G401 (cell line): ENCODE measurements at places on chromosomes 2 and 18.

- DNase-seq: no peak
These were observed 159.8 kb downstream of the SH3RF3 start for GRCh38 chr2:109288544-109289368.

DNA sequence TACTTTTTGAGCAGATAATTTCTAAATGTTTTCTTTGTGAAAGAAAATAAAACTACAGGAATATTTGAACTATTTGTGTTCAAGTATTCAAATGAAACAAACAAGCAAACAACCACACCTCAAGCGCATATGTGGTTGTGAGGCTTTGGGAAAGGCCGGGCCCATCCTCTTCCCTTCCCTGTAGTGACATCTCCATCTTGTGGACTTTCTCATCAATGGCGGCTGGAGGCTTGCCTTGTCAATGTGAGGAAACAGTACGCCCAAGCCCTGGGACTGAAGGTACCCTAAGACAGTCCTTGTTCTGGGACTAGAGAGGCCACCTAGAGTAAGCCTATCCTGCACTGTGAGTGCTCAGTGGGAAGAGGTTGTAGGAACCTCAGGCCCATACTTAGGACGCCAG lies 166.8 kb downstream of the TPGS2 start:
- no peak for DNase-seq

DNA sequence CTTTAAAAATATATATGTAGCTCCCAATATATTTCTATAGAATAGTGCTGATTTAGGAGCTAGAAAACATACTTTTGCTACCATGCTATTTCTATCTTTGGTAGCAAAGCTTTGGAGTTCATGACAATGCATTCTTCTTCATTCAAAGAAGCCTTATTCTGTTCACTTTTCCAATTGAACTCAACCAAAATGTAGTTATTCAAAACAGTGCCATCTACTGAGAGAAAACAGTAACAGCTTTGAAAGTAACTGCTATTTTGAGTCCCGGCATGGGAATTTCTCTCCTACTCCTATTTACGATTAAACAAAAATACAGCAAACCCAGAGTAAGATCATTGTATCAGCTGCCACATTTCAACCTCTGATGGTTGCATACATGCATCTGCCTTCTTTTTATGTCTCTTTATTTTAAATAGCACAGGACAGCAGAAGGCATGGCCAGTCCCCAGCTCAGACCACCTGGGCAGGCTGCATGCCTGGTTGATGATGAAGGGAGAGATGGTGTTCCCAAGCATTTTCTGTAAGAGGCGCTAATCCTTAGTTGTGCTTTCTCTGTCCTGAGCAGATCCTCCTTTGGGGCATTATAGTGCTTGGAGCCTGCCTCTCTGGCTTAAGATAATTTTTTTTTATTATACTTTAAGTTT lies 69.7 kb upstream of the SULT1C3 start:
- peak; percentile 8 for DNase-seq

DNA sequence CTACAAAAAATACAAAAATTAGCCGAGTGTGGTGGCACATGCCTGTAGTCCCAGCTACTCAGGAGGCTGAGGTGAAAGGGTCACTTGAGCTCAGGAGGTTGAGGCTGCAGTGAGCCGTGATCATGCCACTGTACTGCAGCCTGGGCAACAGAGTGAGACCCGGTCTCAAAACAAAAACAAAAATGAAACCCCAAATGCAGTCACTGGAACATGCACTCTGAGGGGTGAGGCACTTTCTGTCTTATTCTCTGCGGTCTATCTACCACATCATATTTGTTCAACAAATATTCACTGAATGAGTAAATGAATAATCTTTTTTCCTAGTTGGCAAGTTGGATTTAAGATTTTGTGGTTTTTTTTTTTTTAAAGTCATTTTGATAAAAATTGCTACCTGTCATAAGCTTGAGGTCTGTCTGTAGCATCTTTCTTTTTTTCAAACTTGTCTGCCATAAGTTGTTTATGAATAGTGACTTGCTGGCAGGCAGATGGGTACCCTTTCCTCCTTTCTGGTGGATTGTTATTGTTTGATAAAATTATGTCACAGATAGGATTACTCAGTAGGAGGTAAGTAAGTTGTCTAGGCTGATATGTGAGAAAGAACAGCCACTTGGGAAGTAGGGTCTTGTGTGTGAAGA lies 11.8 kb downstream of the CHRNA1 start:
- DNase-seq: no peak

DNA sequence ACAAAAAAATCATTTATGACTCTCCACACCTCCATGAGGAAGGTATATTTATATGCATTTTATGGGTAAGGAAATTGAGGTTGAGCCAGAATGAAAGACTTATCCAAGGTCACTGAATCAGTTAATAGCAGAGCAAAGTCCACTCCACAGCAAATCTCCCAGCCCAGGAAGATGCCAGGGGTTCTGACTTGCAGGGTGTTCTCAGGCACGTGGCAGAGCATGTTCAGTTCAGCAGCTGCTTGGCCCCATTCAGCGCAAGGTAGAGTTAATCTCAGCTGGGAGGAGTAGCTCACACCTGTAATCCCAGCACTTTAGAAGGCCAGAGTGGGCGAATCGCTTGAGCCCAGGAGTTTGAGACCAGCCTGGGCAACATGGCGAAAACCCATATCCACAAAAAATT lies 17.8 kb upstream of the DGKD start:
- no peak for DNase-seq

DNA sequence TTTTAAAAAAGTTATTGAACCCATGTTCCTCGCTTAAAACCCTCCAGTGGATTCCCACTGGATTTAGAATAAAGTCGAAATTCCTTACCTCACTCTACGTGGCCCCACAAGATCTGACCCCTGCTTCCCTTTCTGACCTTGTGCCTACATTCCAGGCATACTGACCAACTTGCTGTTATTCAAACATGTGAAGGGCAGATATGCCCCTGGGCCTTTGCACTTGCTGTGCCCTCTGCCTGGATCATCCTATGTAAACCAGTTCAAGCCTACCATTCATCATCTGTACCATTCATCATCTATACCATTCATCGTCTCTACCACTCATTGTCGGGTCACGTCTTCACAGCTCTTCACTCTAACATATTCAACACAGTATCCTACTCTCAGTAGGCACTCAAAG lies 41.3 kb upstream of the LPIN2 start:
- no peak for DNase-seq

DNA sequence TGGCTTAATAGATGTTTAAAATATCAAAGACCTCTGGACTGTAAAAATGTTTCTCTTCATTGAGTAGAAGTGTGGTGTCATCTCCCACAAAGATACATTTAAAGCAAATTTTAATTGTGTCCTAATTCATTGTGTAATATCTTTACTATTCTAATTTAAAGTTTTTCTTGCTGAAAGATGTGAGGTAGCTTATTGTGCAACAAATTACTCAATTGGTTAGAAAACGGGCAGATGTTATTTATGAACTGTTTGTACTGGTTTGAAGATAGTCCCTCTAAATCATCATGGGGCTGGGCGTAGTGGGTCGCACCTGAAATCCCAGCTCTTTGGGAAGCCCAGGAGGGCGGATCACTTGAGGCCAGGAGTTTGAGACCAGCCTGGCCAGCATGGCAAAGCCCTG lies 65.3 kb downstream of the CYBRD1 start:
- no peak for DNase-seq

DNA sequence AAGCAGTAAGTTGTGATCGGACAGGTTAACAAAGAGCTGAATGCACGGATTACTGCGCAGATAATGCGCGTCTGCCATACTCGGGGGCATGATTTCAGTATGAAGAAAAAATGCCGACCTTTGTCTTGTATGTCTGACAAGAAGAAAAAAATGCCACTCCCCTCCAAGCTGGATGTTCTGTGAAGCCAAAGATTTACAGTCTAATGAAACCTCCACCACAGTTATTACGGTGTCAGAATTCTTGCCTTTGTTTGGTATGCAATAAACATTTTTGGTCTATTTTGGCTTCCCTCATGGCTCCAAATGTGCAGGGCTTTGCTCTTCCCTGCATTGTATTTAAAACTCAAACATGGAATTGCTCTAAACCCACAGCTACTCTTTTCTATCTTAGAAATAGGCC lies 72.2 kb upstream of the THUMPD2 start:
- no peak for DNase-seq

- no peak for DNase-seq
These were observed 33.9 kb downstream of the ACOXL start for GRCh38 chr2:110766291-110766690.

DNA sequence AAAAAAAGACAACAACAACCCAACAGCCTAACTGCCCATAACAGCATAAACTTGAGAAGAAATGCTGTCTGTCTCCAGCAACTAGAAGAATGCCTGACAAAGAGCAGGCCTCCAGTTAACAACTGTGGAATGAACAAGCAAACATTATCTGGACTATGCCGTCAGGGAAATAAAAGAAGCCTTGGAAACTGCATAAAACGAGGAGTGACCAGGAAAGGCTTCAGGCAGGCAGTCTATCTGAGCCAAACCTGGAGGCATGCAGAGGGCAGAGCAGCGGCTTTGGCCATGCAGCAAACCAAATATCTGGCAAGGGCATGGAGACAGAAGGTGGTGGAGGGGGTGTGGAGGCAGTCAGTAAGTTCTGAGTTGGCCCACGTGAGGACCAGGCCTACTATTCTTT lies 11.1 kb downstream of the HES6 start:
- peak; percentile 41 for DNase-seq

DNA sequence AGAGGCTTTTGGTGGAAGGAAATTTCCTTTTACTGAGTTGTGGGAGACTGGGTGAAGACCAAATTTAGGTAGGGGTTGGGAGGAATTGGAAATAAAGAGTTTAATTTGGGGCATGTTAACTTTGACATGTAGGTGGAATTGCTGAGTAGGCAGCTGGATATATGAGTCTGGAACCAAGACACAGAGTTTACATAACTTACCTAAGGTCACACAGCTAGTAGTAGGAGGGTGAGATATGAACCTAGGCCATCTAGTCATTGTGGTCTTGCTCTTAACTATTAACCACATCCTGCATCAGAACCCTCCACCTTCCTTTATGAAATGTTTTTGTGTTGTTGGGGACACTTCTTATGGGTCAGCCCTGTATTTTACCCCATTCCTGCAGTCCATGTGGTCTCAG lies 113.1 kb downstream of the ICOS start:
- no peak for DNase-seq

GRCh38 chr18:59514203-59514602 lies 155.1 kb upstream of the LMAN1 start:
- peak; percentile 2 for DNase-seq

DNA sequence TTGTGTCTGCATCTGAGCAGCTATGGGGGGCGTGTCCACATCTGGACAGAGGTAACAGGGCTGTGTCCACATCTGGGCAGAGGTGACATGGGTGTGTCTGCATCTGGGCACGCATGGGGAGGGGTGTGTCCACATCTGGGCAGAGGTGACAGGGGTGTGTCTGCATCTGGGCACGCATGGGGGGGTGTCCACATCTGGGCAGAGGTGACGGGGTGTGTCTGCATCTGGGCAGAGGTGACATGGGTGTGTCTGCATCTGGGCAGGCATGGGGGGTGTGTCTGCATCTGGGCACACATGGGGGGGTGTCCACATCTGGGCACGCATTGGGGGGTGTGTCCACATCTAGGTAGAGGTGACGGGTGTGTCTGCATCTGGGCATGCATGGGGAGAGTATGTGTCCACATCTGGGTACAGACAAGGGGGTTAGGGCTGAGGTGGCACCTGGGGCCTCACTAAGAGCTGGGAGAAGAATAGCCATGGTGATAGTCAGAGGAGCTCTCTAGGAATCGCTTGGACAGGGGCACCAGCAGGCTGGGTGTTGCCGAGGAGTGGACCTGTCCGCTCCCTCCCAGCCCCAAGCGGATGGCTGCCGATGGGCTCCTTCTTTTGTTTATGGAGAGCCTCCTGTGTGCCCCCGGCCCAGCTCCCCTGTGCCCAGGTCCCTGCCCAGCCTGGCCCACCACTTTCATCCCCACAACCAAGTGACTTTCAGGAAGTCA lies 177.8 kb downstream of the EIPR1 start:
- no peak for DNase-seq

DNA sequence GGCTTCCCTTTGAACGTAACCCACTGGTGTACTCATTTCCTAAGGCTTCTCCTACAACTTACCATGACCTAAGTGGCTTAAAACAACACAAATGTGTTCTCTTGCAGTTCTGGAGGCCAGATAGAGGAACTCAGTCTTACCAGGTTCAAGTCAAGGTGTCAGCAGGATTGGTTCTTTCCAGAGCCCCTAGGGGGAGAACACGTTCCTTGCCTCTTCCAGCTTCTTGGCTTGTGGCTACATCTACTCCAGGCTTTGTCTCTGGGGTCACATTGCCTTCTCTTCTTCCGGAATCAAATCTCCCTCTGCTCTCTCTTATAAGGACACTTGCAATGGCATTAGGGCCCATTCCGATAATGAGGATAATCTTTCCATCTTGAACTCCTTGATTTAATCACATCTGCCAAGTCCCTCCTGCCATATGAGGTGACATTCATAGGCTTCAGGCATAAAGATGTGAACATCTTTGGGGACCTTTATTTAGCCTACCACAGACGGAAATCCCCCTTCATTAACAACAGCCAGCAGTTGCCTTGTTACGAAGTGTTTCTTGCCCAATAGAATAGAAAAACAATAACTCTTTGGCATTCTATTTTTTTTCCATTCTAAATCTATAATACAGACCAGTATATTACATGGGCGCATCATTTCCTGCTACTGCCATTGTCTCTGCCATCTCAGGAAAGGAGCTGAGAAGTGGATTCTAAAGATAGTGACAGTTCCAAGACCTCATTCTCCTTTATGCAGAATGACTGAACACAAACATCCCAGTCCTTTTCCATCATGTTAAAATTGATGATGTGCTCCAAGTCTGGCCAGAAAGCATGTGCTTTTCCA lies 362.0 kb downstream of the ZNF521 start:
- DNase-seq: peak; percentile 12

- no peak for DNase-seq
These were observed 858 bp downstream of the KCNS3 start for GRCh38 chr2:17879137-17879912.

DNA sequence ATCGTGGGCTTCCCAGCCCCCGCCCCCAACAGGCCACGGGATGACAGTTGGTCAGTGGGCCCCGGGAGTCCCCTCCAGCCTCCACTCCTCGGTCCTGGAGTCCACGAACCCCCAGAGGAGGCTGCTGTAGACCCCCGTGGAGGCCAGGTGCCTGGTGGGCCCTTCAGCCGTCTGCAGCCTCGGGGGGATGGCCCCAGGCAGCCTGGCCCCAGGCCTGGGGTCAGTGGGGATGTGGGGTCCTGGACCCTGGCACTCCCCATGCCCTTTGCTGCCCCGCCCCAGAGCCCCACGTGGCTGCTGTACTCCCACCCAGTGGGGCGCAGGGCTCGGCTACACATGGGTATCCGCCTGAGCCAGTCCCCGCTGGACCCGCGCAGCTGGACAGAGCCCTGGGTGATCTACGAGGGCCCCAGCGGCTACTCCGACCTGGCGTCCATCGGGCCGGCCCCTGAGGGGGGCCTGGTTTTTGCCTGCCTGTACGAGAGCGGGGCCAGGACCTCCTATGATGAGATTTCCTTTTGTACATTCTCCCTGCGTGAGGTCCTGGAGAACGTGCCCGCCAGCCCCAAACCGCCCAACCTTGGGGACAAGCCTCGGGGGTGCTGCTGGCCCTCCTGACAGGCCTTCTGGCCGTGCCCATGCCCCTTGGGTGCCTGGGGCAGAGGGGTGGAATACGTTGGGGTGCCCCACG lies 7.6 kb downstream of the NEU4 start:
- no peak for DNase-seq

GRCh38 chr2:13696601-13697000 lies 935.9 kb upstream of the LRATD1 start:
- DNase-seq: no peak
